Aorta (tissue), 5 donors: ENCODE measurements at places on chromosomes 6 and 20. TPM values are rescaled to one million over a fixed set of nuclear protein-coding genes. Genes with fewer than 3 reads are reported as not detected.

FRS3 gene
- 3.7 TPM for total RNA-seq

MOXD1 gene
- 1.0 TPM for total RNA-seq

GRCh38 chr20:40551125-40551530 lies 137.9 kb downstream of the MAFB start:
- H3K4me3 ChIP-seq = no peak overlapping the region
- DNase-seq = no peak
- H3K36me3 ChIP-seq = no peaks in the 10 kb centered on the region

- peaks cover 3% of the 10 kb centered on the region for H3K36me3 ChIP-seq
- H3K4me1 ChIP-seq = no peaks in the 10 kb centered on the region
- no peak overlapping the region for H3K27ac ChIP-seq
- no peak overlapping the region for H3K4me3 ChIP-seq
- DNase-seq = no peak
- no peaks in the 10 kb centered on the region for H3K27me3 ChIP-seq
Observed at GRCh38 chr20:59961423-59961822, 3.2 kb downstream of the CDH26 start.

GRCh38 chr6:3079682-3080081 lies 11.4 kb downstream of the RIPK1 start:
- H3K36me3 ChIP-seq = peaks cover 8% of the 10 kb centered on the region
- H3K4me1 ChIP-seq = no peaks in the 10 kb centered on the region
